NCI-H1930 (cell line): ENCODE measurements at places on chromosomes 13 and 19.
A peak's percentile ranks its signal among the peaks of the same experiment; 100 is the strongest.

GRCh38 chr13:109627649-109628048, 158.7 kb downstream of the IRS2 start:
- no peak for DNase-seq

GRCh38 chr19:50492303-50493052, 15.8 kb upstream of the GARIN5A start:
- DNase-seq, result no peak

DNA sequence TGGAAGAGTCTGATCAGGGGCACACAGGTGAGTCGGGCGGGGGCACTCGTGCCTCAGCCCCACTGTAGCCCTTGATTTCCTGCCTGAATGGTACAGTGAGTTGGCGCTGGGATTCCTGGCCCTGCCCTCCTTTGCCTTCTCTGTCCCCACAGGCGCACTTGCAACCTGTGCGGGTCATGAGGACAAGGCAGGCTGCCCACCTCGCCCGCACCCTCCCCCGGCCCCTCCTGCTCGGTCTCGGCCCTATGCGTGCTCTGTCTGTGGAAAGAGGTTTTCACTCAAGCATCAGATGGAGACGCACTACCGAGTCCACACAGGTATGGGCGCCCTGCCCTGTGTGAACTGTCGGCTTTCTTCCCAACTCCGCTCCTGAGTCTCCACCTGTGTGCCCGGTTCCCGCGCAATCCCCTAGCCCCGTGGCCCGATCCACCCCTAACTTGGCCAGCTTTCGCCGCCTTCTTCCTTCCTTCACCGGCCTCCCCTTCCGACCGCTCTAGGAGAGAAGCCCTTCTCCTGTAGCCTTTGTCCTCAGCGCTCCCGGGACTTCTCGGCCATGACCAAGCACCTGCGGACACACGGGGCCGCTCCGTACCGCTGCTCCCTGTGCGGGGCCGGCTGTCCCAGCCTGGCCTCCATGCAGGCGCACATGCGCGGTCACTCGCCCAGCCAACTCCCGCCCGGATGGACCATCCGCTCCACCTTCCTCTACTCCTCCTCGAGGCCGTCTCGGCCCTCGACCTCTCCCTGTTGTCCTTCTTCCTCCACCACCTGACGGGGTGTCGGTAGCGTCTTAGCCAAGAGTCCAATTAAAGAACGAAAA, 1.6 kb upstream of the KMT2B start:
- DNase-seq, result no peak

DNA sequence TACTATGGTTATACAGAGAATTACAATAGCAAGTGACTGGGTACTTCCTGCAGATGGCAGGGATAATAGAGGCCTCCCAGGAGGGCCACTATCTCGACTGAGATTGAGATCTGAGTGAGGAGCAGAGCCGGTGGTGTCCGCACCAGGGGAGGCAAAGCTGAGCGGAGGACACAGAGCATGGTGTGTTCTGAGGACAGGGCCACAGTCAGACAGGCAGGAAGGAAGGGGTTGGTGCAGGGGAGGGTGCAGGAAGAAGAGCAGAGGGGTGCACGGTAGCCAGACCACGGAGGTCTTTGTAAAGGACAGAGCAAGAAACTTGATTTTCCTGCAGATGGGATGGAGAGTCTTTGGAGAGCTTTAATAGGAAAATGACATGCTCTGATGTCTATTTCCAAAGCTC, 152.4 kb downstream of the SHISA2 start:
- DNase-seq, result no peak

DNA sequence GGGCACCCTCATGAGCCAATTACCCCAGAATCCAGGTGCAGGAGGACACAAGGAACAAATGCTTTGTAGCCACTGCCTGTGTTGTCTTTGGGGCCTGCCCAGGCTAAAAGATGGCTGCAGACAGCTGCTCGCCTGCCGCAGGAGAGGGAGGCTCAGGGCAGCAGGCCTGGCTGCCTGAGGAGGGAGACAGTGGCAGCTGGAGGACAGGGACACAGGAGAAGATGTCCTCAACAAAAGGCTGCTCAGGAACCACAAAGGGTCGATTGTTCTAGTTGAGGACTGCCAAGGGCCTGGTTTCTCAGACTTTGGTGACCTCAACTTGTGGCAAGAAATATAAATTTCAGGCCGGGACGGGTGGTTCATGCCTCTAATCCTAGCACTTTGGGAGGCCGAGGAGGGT, 7.6 kb downstream of the SIRT2 start:
- DNase-seq, result no peak

- DNase-seq, result no peak
Measured at GRCh38 chr19:18670312-18670711, 13.2 kb upstream of the CRTC1 start.

GRCh38 chr13:27170516-27171243, 931 bp downstream of the USP12 start:
- DNase-seq, result peak; percentile 58

GRCh38 chr19:42278452-42279154, 9.6 kb downstream of the CIC start:
- no peak for DNase-seq

DNA sequence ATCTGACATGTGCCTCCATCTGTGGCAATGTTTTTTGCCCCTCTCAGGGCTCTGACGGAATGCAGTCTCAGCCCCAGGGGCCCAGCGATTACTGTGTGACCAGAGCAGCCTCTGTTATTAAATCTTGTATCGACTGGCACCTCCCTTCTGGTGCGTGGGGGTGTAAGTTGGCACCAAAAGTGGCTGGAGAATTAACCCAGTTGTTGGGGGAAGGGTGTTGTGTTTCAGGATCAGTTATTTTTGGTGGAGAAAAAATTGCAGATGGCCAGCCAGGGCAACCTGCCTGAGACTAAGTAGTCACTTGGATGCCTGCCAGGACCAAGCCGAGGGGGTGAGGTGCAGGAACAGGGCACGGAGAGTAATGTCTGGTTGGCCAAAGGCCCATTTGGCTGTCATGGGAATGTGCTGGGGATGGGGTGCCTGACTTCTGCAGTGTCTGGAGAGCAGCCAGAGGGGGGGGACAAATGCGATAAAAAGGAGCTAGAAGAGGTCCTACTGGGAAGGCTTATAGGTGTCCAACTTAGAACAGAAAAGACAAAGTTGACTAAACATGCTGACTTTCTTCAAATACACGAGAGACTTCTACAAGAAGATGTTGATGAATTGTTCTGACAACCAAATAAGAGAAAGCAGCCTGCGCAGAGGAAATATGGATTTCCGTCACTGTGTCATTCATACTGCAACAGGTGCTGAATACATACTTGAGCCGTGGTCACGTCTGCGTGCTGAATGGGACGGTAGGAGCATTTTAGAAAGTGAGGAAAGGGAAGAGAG, 69.8 kb downstream of the SIAH3 start:
- no peak for DNase-seq

- DNase-seq, result no peak
Measured at GRCh38 chr19:2524840-2525723, 49.2 kb downstream of the GADD45B start.

- DNase-seq, result no peak
Measured at GRCh38 chr19:55676383-55676782, 1.4 kb downstream of the EPN1 start.

GRCh38 chr19:54209811-54210494, 9.3 kb downstream of the RPS9 start:
- peak; percentile 23 for DNase-seq

GRCh38 chr13:93225610-93226009, 997 bp upstream of the GPC6 start:
- DNase-seq, result no peak

DNA sequence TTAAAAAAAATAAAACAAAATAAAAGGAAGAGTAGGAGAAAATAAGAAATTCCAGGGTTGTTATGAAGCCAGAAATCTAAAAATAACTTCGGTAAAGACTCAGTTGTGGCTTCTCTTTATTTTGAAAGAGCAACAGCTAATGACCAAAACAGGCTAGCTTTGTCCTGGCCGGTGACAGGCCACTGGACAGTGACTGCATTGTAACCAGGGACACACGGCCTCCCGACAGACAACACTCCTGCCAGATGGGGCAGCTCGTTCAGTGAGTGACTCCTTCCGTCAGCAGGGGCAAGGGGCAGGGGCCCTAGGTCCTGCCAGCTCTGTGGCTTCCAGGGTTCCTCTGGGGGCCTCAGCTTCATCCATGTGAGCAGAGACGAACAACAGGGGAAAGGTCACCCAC, 173.4 kb downstream of the KATNAL1 start:
- DNase-seq, result no peak

DNA sequence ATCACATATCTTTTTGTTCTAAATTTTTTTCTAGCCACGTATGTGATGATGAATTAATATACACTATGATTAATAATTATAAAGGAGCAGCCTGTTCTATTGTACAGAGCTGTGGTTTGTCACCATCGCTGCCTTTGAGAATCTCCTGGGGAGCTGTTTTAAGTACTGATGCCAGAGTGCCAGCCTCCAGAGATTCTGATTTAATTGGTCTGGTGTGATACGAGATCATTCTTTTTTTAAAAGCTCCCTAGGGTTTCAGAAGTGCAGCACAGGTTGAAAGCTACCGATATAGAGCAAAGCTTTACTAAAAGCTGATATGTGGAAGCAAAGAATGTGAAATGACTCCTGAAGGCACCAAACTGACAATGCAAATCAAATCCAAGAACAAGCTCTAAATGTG, 314.7 kb downstream of the ITGBL1 start:
- DNase-seq, result no peak

GRCh38 chr19:10748927-10749434, 31.1 kb downstream of the DNM2 start:
- no peak for DNase-seq

GRCh38 chr13:70171151-70171550, 62.9 kb upstream of the KLHL1 start:
- DNase-seq, result no peak

DNA sequence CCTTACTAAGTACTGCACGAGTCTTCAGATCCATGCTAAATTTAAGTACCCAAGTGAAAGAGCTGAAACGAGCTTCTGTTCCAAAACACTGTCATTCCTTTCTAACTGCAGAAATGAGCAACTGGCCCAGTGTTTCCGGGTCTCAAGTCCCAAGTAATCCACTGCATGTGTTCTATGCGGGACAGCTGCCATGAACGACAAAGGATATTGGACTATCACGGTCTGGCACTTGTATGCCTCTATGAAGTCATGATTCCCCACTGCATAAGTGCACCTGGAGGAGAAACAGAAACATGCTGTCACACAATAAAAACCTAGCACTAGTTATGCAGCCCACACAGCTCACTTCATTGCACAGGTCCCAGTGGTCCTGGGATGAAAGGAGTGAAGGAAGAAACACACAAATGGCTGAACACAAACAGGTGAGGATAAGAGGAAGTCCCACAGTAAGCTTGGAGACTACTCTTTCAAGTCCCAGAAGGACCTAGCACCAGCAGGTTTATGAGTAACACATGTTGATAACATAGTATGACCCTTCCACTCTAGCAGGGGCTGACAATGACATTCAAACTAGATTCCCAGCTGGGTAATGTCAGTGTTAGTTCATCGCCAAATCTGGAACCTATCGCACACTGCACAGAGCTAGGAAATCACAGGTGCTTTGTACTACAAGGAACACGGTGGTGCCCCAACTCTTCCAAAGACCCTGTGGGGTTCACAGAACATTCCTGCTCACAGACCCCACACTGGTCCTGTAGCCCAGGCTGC, 11.3 kb downstream of the PCID2 start:
- no peak for DNase-seq

GRCh38 chr19:39171479-39172465, 25.0 kb upstream of the NCCRP1 start:
- no peak for DNase-seq

DNA sequence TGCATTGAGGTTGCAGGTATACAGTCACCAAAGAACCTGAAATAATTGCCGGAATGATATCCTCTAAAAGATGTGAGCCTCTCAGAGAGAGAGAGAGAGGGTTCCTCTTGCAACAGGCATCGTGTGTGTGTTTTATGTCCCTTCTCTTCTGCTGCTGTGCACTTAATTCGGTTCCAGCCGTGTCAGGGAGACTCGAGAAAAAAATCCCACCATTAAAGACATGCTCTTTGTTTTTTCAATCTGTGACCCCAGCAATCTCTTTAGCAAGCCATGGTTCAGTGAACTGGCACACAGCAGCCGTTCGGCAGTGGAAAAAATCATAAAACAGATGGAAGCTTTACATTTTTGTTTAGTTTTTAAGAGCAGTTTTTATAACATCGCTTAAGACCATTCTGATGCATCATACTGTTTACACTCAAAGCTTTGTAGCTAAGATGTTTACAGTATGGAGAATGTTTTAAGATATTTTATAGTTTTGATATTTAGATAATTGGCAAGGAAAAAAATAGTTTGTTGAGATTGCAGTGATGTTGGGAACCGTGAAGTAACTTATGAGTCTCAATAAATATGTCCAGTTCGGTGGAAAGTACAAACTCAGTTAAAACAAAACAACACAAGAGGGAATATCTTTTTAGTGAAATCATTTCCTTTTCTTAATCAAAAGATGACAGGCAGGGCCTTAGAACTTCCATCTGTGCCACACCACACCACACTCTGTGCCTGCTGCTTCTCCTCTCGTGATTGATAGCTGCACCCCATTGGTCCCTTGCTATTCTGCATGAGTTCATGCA, 31.2 kb upstream of the ZNF536 start:
- DNase-seq, result no peak

GRCh38 chr19:2494447-2495129, 18.7 kb downstream of the GADD45B start:
- DNase-seq, result no peak

DNA sequence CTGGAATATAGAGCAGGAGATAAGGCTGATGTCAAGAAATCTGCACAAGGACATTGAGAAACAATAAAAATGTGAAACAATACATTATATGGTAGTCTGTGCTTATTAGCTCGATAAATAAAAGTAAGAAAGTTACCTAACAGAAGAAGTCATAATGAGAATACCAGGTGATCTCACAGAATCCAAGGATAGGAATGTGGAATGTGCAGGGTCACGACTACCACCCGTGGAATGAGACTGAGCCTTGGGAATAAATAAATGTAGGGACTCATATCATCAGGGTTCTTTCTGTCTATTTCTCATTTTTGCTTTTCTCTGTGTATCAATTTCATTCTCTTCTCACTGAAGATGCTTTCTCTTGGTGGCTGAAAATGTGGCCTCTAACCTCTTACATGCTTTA, 26.0 kb upstream of the KBTBD7 start:
- no peak for DNase-seq

GRCh38 chr13:90443268-90443667, 904.2 kb upstream of the MIR17HG start:
- no peak for DNase-seq

GRCh38 chr19:9406798-9407352, 28.5 kb downstream of the ZNF266 start:
- DNase-seq, result peak; percentile 89

- no peak for DNase-seq
Measured at GRCh38 chr13:20953245-20953931, 50.8 kb upstream of the XPO4 start.
